Panc1 (cell line): ENCODE measurements at places on chromosomes 2 and 18. TPM values are rescaled to one million over a fixed set of nuclear protein-coding genes. Genes with fewer than 3 reads are reported as not detected.

The TDRD15 gene
- total RNA-seq = not detected

The ALLC gene
- not detected for total RNA-seq

GRCh38 chr2:228688007-228688645 is 506.6 kb upstream of the SPHKAP start:
- no peak for DNase-seq
- H3K27me3 ChIP-seq = no peaks in the 10 kb centered on the region
- H3K4me1 ChIP-seq = no peaks in the 10 kb centered on the region

DNA sequence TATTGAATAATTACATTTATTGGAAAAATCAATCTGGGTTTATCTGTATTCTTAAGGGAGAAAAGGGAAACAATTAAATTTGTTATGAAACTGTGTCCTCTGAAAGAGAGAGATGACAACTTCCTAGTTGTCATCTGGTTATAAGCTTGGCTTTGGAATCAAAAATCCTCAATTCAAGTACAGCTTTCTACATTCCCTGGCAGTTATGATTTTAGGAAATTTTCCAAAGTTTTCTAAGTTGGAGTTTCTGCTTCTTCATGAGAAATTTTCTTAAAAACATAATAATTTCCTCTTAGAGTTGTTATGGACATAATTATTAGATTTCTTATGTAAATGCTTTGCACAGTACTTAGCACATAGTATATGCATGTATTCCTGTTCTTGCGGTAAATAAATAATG is 625.6 kb upstream of the SLC39A10 start:
- H3K4me3 ChIP-seq = no peak overlapping the region
- H3K27ac ChIP-seq = no peak overlapping the region
- H3K27me3 ChIP-seq = no peaks in the 10 kb centered on the region
- no peaks in the 10 kb centered on the region for H3K36me3 ChIP-seq

DNA sequence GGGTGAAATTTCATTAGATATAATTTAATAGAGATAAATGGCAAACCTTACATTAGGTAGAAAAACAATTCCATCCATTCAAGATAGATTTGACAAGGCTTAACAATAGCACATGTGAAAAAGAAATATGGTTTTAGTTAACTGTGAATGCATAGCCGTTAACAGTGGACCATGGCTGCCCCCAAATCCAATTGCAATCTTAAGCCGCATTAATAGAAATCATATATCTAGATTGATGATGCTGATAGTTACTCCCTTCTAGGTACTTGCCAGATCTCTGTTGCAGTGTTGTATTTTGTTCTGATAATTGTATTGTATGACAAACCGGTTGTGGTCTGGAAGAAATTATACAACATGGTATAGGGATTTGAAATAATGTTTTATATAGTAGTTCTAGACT is 139.8 kb downstream of the GPD2 start:
- no peaks in the 10 kb centered on the region for H3K36me3 ChIP-seq
- H3K4me3 ChIP-seq = no peak overlapping the region
- no peak for DNase-seq
- H3K27ac ChIP-seq = no peak overlapping the region

- H3K4me1 ChIP-seq = no peaks in the 10 kb centered on the region
- H3K4me3 ChIP-seq = no peak overlapping the region
- H3K27me3 ChIP-seq = no peaks in the 10 kb centered on the region
- no peak overlapping the region for H3K27ac ChIP-seq
Measured at GRCh38 chr2:191410646-191411436, 165.6 kb downstream of the MYO1B start.

GRCh38 chr2:49153252-49153651 is 1.1 kb downstream of the FSHR start:
- H3K36me3 ChIP-seq = no peaks in the 10 kb centered on the region
- DNase-seq = no peak
- H3K27ac ChIP-seq = no peak overlapping the region
- no peak overlapping the region for H3K4me3 ChIP-seq
- H3K4me1 ChIP-seq = no peaks in the 10 kb centered on the region

- peak overlapping the region; percentile 68 for H3K27ac ChIP-seq
- H3K4me1 ChIP-seq = peaks cover 9% of the 10 kb centered on the region
- H3K27me3 ChIP-seq = no peaks in the 10 kb centered on the region
- no peak for DNase-seq
- peak overlapping the region; percentile 64 for H3K4me3 ChIP-seq
- H3K36me3 ChIP-seq = no peaks in the 10 kb centered on the region
Measured at GRCh38 chr2:184596819-184597411, 1.4 kb upstream of the ZNF804A start.

GRCh38 chr2:206993964-206994363 is 54.6 kb downstream of the CPO start:
- H3K4me1 ChIP-seq = peaks cover 2% of the 10 kb centered on the region
- H3K27ac ChIP-seq = peak overlapping the region; percentile 46; the same call in 1 of the 2 replicates
- no peaks in the 10 kb centered on the region for H3K27me3 ChIP-seq
- DNase-seq = no peak
- no peak overlapping the region for H3K4me3 ChIP-seq
- no peaks in the 10 kb centered on the region for H3K36me3 ChIP-seq
